ENCODE measurements at places on chromosomes 11 and 22.

GRCh38 chr11:130002352-130002845, at the start of gene PRDM10:
Gene PRDM10 (minus strand): TSS chr11:130002835. CDS start chr11:129960964, 41,871 bp downstream.
- peak; percentile 89 for DNase-seq

DNA sequence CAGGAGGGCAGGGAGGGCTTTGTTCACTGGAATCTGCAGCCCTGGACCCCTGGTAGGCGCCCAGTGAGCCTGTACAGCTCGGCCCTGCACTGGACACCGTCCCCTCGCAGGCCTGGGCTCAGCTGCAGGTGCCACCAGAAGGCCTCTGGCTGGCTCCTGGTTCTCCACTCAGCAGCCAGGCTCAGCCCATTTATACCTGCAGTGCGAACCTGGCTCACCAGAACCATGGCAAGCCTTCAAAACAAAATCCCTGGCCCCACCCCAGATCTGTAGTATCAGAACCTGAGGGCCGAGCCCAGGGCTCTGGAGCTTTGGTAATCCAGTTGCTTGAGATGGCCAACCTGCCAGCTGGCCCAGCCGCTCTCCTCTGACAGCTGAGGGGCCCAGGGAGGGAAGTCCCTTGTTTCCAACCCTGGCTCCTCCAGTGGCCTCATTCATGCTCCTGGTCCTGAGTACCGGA, 870 bp upstream of the FREY1 start:
- DNase-seq, result no peak

DNA sequence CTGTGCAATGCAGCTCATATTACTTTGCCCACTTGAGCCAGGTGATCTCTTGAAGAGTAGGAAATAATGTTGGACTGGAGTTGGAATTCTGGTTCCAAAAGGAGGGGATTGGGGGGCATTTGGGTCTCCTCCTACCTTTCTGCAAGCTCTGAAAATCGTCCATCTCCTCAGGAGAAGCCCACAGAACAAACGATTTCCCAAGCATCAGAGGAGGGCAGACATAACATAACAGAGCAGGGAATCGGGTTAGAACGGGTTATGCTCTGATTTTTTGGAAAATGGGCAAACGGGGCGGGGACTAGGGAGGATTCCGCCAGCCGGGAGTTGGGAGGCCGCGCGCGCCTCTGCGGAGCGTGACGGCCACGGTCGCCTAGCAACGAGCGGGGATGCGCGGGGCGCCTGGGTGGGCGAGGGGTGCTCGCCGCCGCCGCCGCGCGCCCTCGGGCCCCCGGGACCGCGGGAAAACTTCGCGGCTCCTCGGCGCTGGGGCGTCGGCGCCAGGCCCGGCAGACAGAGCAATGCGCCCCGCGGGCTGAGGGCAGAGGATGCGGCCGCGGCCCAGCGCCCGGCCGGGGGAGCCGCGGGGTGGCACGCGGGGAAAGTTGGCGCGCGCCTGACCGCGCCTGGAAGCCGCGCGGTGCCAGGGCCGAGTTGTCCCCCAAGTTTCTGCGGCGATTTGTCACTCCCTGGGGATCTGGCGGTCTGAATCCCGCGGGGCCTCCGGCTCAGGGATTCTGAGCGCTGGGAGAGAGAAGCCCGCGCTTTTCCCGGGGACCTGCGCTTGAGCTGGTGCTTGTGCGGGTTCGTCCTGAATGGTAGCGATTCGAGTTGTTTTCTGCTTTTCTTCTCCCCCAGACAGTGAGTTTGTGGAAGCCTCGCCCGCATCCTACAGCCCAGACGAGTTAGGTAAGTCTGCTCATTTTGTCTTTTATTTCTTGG, 27.8 kb upstream of the AMOTL1 start:
- DNase-seq, result peak; percentile 76

GRCh38 chr22:17743661-17744411, 30.4 kb downstream of the BID start:
- DNase-seq, result no peak

DNA sequence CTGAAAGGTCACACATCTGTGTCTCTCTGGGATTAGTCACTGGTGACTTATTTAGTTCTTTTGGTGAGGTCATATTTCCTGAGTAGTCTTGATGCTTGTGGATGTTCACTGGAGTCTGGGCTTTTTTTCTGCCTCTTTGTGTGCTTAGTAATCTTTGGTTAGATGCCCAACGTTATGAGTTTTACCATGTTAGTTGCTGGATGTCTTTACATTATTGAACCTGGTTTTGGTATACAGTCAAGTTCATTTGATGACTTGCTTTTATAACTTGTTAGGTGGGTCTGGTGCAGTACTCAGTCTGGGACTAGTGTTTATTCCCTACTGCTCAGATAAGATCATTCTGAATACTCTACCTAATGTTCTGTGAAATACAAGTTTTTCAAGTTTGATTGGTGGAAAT, 26.2 kb upstream of the SLC37A2 start:
- no peak for DNase-seq

- DNase-seq, result no peak
Observed at GRCh38 chr22:47329727-47330650, 567.5 kb downstream of the TBC1D22A start.

DNA sequence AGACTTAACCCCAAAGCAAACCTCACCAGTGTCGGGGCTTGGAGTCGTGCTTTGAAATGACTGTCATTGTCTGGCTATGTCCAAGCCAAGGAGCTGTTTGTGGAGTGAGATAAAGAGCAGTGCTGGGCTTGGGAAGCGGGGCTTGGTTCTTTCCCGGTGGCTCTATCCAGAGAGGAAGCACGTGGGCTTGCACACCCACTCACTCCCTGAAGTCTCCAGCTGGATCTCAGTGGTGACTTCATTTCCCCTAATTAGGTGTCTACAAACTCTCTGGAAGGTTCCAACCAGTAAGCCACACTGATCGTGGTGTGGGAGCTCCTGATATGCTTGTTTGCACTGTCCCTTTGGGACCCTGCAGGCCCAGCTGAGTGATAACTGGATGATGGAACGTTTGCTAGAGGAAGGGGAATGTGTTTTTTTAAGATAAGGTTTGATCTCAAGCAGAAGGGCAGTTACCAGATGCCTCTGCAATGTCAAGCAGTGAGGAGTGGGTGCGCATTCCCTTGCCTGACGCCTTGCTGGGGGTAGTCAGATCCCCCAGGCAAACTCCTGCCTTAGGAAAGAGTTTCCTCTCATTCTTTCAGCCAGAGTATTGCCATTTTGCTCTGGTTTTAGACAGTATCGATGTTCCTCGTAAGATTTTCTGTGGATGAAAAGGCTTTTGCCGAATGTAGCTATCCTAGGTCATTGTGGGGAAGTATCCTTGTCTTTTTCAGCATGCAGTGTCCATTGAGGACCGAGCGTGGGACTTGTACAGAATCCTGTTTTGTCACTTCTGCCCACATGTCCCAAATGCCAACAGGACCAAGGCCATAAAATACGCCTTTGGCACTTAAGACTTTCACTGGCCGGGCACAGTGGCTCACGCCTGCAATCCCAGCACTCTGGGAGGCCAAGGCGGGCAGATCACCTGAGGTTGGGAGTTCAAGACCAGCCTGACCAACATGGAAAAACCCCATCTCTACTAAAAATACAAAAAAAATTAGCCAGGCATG, 90.9 kb downstream of the MICAL2 start:
- no peak for DNase-seq

DNA sequence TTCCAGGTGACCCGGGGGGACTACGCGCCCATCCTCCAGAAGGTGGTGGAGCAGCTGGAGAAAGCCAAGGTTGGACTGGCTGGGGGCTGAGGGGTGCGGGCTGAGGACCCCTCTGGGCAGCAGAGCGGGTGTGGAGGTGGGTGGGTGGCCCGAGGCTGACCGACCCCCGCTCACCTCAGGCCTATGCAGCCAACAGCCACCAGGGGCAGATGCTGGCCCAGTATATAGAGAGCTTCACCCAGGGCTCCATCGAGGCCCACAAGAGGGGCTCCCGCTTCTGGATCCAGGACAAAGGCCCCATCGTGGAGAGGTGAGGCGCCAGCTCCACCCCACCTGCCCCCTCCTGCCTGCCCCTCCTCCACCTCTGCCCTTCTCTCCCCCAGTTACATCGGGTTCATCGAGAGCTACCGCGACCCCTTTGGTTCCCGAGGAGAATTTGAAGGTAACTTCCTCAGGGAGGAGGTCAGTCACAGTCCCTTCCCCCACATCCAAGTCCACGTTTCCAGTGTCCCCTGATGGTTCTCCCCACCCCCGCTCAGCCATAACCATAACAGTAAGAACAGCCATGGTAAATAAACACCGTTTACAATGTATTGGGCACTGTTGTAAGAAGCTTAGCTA, 11.2 kb downstream of the DPP3 start:
- peak; percentile 57 for DNase-seq

DNA sequence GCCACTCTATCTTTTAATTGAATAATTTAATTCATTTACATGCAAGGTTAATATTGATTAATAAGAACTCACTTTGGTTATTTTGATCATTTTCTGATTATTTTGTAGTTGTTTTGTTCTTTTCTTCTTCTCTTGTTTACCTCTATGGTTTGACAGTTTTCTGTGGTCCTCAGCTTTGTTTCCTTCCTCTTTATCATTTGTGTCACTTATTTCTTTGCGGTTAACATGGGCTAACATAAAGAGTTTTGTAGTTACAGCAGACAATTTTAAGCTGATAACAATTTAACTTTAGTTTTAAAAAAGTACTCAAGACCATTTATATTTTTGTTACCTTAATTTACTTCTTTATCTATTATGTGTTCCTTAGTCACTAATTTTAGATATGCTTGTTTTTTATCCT, 1032.8 kb upstream of the RAG2 start:
- DNase-seq, result no peak

GRCh38 chr22:26894766-26895485, 237.5 kb downstream of the MIAT start:
- no peak for DNase-seq

GRCh38 chr11:57417056-57417455, 9.9 kb downstream of the SLC43A3 start:
- no peak for DNase-seq

GRCh38 chr11:70628855-70629844, 230.8 kb downstream of the CTTN start:
- no peak for DNase-seq

DNA sequence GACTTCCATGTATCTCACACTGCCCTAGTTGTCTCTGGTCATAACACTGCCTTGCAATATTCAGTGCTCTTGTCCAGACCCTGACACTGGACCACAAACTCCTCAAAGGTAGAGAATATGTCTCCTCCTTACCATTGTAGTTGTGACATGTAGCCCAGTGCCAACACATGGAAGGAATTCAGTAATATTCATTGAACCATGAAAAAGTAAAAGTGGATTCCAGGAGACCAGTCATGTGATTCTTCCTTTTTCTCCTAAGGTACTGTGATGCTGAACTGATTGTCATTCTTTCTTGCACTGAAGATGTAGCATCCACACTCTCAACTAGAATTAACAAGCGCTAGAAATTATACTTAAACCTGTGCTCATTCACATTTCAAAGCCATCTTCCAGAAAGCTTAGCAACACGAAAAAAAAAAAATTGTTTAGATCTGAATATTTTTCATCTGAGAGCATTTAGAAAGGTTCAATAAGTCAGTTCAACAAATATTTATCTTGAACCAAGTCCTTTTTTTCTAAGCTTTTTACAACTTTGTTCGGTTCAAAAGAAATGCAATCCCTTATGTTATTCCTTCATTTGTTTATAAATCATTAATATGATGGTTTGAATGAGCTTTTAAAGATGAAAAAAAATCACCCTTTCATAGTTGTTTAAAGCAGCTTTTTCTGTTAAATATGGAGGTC, 224.7 kb upstream of the BLID start:
- DNase-seq, result no peak

DNA sequence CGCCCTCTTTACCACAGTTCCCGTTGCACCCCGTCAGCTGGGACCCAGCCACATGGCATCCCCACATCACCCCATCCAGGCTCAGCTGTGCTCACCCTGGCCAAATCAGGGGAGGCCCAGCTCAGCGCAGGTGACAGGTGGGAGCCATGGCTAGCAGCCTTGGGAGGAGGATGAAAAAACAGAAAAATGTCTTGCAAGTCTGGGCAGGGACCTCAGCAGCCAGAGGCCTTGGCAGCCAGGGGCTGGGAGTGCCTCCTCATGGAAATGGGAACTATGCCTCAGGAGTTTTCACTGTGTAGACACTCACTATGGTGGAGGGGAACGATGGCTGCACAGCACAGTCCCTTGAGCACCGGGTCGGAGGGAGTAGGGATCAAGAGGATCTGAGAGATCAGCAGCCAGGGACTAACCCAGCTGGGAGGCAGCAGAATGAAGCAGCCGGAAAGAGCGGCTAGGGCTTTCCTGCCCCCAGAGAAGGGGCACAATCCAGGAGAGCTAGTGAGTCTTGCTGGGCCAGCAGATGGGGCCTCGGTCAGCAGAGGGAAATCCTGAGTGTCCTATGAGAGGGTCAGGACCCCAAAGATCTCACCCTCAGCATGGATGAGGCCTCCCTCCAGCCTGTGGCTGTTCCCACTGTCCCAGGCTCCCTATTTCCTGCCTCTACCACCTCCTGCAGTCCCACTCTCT, 6.2 kb upstream of the FTH1 start:
- peak; percentile 14 for DNase-seq

GRCh38 chr11:68994161-68994893, 13.5 kb upstream of the MRGPRD start:
- DNase-seq, result peak; percentile 26

DNA sequence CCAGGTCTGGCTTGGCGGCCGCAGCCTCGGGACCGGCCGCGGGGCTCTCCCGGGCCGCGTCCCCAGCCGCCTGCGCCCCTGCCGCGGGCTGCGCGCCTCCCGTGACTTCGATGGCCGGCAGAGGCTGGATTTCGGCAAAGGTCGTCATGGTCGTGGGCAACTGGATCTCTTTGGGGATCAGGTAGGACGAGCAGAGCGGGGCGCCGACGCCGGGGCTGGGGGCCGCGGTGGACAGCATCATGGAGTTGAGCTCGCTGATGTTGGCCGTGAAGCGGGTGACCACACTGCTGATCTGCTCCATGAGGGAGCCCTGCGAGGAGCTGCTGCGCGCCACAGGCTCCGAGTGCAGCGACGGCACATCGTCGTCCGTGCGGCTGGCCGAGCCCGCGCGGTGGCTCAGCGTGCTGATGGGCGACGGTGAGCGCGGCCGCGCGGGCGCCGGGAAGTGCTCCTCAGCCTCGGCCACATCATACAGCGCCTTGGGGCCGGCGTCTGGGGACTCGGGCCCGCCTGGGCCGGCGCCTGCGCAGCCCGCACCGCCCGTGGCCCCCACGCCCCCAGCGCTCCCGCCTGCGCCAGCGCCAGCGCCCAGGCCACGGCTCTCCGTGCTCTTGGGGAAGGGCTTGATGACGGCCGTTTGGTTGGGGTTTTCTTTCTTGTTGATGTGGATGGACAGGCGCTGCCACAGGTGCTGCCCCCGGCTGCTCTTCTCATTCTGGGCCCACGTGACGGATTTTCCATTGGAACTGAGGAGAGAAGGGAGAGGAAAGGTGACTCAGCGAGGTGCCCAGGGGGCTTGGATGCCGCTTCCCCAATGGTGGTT, 171.4 kb upstream of the CTSC start:
- no peak for DNase-seq

- no peak for DNase-seq
Observed at GRCh38 chr11:111322534-111322933, 24.2 kb downstream of the POU2AF3 start.

All from D341Med (cell line).